HTR-8/SVneo (cell line): ENCODE measurements at places on chromosomes 11 and 22.

DNA sequence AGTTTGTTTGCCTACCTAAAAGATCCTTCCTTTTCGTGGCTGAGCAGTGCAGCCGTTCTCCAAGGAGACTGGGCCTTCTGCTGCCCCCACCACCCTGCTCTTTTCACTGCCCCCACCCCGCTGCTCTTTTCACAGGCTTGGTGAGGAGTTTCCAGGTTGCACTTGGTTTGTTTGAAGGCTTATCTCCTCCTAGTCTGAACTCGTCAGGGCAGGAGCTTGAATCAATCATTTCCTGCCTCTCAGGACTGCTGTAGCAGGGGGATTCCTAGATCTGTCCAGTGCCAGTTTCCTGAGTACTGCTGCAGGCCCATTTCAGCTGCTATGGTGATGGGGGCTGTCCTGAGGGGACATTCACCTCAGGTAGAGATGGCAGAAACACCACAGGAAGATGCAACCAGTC lies 10.0 kb downstream of the MED15 start:
- no peak for DNase-seq

DNA sequence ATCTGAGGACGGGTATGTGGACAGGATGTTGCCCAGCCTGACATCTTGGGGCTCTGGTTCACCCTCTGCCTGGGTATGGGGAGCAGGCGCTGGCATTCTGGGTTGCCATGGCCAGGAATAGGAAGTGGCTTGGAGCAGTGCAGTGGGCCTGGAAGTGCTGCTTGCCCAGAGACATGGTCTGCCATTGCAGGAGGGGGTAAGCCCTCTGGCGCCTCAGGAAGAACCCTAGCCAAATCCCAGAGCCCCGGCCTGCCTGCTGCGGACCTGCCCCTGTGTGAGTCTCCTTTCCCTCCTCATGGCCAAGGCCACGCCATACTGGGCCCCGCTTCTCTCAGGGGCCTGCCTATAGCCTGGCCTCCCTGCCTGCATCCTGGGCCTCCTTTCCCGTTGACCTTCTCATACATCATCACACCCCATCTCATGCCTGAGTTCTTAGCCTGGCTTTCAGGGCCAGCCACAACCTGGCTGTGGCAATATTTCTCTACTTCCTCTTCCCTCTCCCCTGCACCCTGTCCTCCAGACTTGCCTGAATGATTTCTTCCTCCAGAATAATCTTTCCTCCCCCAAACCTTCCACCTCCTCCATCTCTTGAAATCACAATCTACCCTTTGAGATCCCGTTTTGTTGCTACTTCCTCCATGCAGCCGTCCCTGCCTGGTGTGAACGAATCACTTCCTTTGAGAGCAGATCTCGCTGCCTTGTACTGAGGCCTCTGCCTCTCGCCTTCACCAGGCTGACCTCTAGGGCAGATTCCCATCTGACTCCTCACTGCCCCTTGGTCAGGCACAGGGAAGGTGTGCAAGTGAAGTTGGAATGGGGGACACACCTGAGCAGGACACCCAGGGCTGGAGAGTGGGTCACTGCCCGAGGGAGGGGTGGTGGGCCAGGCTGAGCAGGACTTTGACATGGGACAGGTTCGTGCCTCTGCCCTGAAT lies 5.2 kb downstream of the CAPN5 start:
- DNase-seq, result no peak

GRCh38 chr11:61866231-61866957 lies 25.0 kb downstream of the FADS3 start:
- no peak for DNase-seq

DNA sequence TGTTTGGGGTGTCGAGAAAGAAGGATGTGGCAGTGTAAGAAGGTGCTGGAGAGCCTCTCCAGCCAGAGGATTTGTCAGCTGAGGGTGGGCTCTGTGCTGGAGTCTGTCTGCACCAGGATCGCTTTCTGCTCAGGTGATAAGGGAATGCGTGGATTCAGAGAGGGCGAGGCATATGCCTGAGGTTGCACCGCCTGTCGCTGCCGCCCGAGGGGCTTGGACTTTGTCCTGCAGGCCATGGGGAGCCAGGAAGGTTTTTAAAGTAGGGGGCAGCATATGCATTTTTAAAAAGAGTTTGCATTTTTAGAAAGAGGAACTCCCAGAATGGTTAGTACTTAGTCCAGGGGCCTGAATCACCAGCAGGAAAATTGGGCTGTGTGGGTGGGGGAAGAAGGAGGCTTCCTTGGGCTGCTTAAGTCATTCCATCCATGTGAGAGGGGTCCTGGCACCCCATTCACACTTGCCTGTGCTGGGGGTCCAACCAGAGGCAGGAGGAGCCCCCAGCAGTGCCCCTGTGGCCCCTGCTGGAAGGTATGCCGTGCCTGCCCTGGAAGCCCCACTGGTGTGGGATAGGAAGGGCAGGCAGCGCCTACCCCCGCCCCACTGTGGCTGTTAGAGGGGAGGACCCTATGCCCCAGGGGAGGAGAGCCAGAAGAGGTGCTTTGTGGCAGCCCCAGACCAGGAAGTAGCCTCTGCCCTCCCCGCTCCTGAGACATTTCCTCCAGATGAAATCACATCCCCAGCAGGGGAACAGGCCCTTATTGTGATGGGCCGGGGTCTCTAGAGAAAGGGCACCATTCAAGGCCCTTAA lies 35.8 kb upstream of the MYRF start:
- DNase-seq, result no peak

DNA sequence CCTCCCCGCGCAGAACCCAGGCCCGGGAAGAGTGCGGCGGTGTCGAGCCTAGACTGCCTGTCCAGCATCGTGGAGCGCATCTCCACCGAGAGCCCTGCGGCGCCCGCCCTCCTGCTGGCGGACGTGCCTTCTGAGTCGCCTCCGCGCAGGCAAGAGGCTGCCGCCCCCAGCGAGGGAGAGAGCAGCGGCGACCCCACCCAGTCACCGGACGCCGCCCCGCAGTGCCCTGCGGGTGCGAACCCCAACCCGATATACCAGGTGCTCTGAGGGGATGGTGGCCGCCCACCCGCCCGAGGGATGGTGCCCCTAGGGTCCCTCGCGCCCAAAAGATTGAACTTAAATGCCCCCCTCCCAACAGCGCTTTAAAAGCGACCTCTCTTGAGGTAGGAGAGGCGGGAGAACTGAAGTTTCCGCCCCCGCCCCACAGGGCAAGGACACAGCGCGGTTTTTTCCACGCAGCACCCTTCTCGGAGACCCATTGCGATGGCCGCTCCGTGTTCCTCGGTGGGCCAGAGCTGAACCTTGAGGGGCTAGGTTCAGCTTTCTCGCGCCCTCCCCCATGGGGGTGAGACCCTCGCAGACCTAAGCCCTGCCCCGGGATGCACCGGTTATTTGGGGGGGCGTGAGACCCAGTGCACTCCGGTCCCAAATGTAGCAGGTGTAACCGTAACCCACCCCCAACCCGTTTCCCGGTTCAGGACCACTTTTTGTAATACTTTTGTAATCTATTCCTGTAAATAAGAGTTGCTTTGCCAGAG lies 2.0 kb downstream of the MYOD1 start:
- no peak for DNase-seq

DNA sequence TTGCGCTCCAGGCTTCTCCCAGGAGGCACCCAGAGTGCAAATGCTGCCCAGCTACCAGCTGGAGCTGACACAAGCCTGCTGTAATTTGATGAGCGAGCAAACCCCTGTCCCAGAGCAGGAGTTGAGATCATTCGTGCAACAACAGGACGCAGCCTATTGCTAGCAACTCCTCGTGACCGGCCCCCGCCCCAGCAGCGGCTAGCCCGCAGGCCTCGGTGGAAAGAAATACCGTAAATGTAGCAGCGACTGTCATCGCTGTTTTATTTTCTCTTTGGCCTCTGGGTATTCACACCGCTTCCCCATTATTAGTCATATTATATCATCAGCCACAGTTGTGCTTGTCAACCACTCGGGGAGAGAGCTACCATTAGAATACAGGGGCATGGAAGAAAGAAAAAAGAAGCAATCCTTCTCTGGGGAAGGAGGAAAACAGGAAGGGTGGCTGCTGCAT lies 59.2 kb upstream of the ATXN10 start:
- DNase-seq, result peak; percentile 62

- DNase-seq, result no peak
These were observed 44.9 kb downstream of the OR4C45 start for GRCh38 chr11:50077526-50077925.

- DNase-seq, result no peak
These were observed 16.7 kb downstream of the PAFAH1B2 start for GRCh38 chr11:117160826-117161225.

- DNase-seq, result no peak
These were observed 618.7 kb upstream of the CADM1 start for GRCh38 chr11:116122697-116123472.

DNA sequence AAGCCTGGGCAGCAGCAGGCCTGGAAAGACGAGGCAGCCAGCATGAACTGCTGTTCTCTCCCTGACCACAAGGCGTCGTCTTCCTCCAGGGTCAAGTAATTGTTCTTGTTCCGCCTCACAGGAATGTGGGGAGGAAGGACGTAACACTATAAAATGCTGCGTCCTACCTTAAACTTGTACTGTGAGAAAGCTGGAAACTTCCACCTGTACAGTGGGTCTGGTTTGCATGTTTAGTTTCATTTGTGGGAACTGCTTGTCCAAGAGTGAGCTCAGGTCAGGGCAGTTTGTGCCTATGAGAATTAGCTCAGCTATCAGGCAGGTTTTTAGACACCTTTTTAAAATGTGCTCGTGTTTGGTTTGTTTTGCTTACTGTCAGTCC lies 55.2 kb downstream of the PANX1 start:
- peak; percentile 36 for DNase-seq

GRCh38 chr11:38411149-38411548 lies 1813.1 kb upstream of the RAG2 start:
- no peak for DNase-seq

DNA sequence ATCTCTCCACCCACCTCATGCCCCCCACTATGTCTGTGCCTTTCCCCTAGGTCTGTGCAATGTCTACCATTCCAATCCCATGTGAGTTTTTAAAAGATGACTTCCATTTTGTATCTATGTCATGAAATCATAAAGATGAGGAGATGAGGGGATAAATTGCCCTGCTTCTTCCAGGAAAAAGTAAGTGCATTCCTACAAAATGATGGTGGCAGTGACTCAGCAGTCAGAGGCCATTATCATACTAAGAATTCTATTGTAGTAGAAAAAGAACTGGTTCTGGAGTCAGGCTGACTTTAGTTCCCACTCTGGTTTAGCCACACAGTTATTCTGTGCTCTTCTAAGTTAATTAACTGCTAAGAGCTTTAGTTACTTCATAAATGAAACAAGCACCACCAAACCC lies 89.6 kb upstream of the API5 start:
- DNase-seq, result no peak

DNA sequence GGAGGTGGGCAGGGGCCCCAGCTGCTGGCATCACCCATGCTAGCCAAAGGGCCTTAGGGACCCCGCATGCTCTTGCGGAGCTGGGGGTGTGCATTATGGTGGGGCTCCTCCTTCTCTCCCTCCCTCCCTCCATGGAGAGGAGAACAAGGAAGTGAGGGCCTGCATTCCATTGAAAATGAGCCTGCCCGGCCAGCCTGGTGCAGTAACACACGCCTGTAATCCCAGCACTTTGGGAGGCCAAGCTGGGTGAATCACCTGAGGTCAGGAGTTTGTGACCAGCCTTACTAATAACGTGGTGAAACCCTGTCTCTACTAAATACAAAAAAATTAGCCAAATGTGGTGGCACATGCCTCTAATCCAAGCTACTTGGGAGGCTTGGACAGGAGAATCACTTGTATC lies 22.4 kb downstream of the SNAP29 start:
- DNase-seq, result no peak

- no peak for DNase-seq
These were observed 65.2 kb upstream of the MTMR2 start for GRCh38 chr11:95989076-95989605.

GRCh38 chr11:94525546-94526324 lies 13.5 kb downstream of the C11orf97 start:
- no peak for DNase-seq

GRCh38 chr22:48434156-48434867 lies 1393.4 kb downstream of the BRD1 start:
- no peak for DNase-seq

GRCh38 chr11:67449116-67449844 lies 3.2 kb downstream of the GPR152 start:
- no peak for DNase-seq

DNA sequence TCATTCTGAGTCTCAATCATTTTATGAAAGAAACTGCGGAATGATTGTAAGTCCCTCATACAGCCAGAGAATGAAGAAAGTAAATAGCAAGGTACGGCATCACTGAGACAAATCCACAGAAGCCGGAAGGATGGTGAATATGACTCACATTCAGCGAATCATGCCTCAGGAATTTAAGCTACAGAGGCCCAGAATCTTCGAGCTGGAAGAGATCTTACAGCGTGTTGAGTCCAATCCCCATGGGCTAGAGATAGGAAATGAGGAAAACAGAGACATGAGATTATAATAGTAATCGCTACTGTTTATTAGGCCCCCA lies 173.2 kb downstream of the KIF18A start:
- peak; percentile 77 for DNase-seq

DNA sequence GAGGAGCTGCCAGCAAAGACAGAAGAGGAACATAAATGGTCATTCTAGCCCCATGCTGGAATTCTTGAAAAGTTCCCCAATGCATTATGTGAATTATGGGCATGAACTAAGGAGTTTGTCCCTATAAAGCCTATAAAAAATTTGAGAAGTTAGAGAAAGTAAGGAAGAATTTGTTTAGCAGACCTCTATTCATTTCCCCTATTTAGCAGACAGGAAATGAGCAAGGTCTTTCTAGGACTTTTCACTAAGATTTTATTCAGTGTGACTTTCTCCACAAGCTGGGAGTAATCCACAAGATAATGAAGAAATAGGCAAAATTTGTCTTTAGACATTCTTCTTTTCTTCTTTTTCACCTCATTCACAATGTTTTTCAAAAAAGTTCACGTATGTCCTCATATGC lies 20.0 kb downstream of the PRRG4 start:
- no peak for DNase-seq

GRCh38 chr11:10930972-10931760 lies 73.3 kb upstream of the ZBED5 start:
- DNase-seq, result peak; percentile 52

GRCh38 chr11:32215157-32215556 lies 124.3 kb downstream of the RCN1 start:
- DNase-seq, result no peak

GRCh38 chr11:937841-938261 lies 12.2 kb downstream of the AP2A2 start:
- no peak for DNase-seq

- DNase-seq, result no peak
These were observed 1074.5 kb downstream of the NTM start for GRCh38 chr11:132444911-132445310.

- DNase-seq, result peak; percentile 68
These were observed 77.9 kb upstream of the TIMP3 start for GRCh38 chr22:32723643-32724042.

- no peak for DNase-seq
These were observed 531 bp downstream of the DAGLA start for GRCh38 chr11:61680622-61681221.

- DNase-seq, result no peak
These were observed 14.2 kb downstream of the PDE3B start for GRCh38 chr11:14657841-14658240.

- DNase-seq, result no peak
These were observed 873.8 kb downstream of the BRD1 start for GRCh38 chr22:48953830-48954229.

GRCh38 chr11:76316726-76317125 lies 64.2 kb downstream of the THAP12 start:
- no peak for DNase-seq

GRCh38 chr11:74755395-74755995 lies 6.8 kb downstream of the RNF169 start:
- no peak for DNase-seq

- no peak for DNase-seq
These were observed 116.9 kb downstream of the SIK3 start for GRCh38 chr11:116981266-116981885.
